ENCODE measurements at places on chromosomes 7 and 10. TPM values are rescaled to one million over a fixed set of nuclear protein-coding genes. Genes with fewer than 3 reads are reported as not detected.

GRCh38 chr10:128390596-128390995 lies 264.4 kb upstream of the MKI67 start:
- DNase-seq: no peak

DNA sequence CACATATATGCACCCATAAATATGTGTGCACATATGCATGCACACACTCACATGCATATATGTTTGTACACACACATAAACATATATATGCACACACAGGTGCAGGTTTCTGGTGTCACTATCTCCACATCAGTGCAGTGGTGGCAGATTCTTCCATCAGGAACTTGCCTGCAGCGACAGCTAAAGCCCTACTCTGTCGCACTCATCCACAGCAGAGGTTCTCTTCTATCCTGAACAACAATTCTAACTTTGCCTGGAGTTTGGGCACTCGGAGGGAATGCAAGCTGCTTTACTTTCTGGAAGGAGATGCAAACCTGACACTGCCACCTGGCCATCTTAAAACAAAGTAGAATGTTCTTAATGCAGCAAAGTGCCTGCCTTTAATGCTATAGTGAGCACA lies 745.8 kb downstream of the GRID1 start:
- no peak for DNase-seq

DNA sequence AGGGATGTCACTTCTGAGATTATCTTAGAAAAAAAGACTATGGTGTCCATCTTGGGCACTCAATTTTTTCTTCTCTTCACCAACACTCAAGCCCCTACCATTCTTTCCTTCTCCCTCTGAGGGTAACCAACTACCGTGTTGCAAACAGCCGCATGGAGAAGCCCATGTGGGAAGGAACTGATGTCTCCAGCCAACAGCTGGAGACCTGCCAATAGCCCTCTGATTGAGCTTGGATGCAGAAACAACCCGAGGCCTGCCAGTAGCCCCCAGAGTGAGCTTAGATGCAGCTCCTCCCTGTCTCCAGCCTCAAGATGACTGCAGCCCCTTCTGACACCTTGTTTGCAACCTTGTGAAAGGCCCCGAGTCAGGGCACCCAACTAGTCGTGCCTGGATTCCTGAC lies 36.4 kb upstream of the CHCHD3 start:
- DNase-seq: no peak

GRCh38 chr10:33201971-33202370 lies 132.5 kb downstream of the NRP1 start:
- no peak for DNase-seq

DNA sequence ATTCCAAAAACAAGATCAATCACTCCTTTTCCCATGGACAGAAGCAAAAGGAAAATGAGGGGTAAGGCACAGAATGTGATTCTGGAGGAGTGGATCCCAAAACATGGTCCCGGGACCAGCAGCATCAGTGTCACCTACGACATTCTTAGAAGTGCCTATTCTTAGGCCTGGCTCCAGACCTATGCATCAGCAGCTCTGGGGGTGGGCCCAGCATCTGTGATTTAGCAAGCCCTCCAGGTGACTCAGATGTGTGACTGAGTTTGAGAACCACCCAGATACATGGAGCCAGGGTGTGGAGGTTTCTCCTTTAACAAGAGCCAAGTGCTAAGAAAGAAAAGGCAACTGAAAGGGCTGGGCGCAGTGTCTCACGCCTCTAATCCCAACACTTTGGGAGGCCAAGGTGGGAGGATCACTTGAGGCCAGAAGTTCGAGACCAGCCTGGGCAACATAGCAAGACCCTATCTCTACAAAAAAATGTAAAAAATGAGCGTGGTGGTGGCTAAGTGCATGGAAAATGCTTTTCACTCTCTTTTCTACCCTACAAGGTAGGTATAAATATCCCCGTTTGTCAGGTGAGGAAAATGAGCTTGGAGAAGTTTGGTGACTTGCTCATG lies 17.1 kb upstream of the ARPC1A start:
- DNase-seq: peak; percentile 90

- peak; percentile 0 for DNase-seq
Measured at GRCh38 chr7:153381275-153382040, 621.9 kb downstream of the ACTR3B start.

GRCh38 chr10:18649364-18649959 lies 1.9 kb downstream of the NSUN6 start:
- no peak for DNase-seq

- peak; percentile 22 for DNase-seq
Measured at GRCh38 chr10:7027913-7028808, 382.7 kb downstream of the SFMBT2 start.

DNA sequence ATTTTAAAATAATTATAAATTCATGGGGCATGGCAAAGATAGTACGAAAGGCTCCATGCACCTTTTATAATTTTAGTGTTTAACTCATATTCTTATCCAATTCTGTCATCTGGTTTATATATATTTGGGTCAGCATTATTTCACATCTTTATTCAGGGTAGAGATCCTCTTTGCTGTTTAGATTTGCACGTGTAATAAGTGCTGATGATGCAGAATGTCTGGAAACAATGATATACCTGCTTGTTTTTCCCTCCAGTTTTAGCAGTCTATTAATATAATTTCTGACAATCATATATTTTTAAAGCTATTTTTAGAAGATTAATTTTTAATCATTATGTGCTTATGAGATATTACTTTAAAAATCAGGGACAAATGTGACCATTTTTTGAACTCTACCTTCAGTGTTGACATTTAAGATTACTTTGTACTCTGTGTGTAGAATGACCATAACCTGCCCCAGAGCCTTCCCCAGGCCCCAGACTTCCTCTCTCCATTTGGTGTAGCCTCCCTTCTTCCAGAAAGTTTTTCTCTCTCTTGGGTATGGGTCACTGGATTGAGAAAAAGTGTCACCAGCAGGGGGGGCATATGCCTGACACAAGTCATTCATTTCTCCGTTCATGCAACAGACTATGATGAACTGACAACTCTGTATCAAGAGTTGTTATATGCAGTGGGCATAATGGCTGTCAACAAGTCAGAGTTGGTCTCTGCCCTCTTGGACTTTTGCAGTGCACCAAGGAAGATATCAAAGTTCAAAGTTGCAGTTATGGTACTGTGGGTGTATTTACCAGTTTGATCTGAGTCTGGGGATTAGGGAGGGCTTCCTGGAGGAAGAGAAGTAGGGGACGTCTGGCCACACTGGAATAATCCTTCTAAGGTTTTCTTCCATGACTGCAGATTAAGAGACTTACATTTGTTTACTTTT lies 192.6 kb upstream of the CCDC6 start:
- DNase-seq: no peak

DNA sequence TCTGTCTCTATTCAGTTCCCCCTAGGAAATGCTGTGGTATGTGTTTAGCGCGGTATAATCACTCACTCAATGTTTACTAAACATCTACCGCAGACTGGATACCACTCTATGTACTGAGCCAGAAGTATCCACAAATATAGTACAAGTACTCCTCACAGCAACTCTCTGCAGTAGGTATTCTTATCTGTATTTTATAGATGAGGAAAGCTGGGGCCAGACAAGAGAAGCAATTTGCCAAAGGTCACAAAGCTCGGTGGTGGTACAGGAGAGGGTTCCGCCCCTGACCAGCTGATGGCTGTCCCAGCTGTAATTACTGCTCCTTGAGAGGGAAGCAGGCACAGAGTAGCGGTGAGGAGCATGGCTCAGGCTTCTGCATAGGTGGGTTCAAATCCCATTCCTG lies 184.1 kb downstream of the DOCK4 start:
- no peak for DNase-seq

DNA sequence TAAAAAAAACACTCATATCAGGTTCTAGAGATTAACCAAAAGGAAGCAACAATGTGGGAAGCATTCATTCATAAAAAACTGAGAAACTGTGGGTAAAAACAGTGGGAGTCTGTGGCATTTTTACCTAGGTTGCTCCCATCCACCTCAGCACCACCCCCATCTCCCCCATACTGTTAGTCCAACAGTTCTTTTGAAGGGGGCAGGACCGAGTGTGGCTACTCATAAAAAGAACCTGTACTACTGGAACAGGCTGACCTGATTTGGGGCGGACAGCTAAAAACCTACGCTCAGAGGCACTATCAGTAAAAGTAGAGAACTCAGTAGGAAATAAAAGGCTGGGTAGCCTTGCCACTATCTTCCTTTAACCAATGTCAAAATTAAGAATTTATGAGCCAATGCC lies 84.5 kb downstream of the DPY19L1 start:
- DNase-seq: no peak

DNA sequence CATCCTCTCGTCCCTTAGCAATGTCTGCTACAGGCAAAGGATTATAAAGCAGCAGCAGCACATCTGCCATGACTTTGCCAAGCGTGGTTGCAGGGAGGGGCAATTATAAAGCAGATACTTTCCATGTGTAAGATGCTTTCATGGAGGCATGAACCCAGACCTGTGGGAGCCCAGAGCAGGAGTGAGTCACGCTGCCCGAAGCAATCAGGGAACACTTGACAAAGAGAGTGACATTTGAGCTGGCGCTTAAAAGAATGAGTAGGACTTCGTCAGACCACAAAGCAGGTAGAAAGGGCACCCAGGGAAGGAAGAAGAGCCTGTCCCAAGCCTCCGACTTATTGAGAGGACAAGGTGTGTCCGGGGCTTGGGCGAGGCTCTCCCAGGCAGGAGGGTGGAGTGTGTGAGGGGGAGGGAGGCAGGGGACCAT lies 147.2 kb downstream of the MYOF start:
- DNase-seq: peak; percentile 94

- no peak for DNase-seq
Measured at GRCh38 chr7:92657391-92657790, 67.2 kb upstream of the FAM133B start.

- DNase-seq: no peak
Measured at GRCh38 chr7:30908681-30909080, 3.0 kb upstream of the AQP1 start.

DNA sequence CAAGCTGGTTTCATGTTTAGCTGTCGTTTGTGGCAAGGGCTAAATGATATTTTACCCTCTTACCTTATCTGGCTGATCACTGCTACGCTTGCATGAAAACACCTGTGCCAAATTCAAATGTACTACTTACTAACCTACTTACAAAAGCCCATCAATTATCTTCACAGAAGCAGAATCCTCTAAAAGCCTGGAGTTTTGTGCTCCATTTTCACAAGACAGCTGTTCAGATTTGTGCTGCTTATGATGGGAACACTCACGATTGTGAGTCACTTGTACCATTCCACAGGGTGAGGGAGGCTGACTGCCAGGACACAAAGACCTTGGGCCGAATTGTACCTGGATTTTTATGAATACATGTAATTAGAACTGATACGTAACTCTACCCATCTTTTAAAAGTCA lies 245.0 kb upstream of the NPY start:
- no peak for DNase-seq

- no peak for DNase-seq
Measured at GRCh38 chr10:114188001-114188400, 8.8 kb downstream of the TDRD1 start.

DNA sequence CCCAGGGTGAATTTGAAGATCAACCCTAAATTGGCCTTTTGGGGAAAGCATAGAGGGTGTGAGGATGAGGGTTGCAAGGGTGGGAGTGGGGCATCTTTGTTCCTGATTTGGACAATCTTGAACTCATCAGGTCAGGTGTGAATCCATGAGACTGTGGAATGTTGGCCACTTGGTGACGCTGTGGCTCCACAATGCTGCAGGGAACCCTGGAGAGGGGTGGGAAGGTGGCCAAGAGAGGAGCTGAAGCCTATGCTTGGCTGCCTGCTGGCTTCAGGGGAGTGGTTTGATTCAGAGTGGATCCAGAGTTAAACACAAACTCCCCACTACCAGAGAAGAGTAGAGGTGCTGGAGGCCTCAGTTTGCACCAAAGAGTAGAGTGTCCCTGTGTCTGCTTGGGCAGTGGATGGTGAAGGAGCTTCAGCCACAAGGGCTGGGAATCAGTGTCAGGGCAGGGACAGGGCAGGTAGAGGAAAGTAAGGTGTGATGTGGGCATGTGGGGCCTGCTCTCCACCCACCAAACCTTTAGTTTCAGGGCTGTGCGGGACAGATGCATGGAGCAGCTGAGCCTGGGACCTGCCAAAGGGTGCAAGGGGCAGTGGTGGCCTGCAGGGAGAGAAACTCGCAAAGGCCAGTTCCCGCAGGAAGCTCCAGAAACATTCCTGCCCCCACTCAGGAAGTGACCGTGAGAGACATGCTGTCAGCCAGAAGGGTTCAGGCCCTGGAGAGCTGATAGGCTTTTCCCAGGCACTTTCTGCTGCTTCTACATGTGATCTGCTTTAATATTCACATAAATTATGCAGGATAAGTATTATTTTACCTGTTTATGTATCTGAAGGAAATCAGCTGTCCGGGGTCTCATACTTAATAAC lies 81.0 kb upstream of the PRSS58 start:
- no peak for DNase-seq

DNA sequence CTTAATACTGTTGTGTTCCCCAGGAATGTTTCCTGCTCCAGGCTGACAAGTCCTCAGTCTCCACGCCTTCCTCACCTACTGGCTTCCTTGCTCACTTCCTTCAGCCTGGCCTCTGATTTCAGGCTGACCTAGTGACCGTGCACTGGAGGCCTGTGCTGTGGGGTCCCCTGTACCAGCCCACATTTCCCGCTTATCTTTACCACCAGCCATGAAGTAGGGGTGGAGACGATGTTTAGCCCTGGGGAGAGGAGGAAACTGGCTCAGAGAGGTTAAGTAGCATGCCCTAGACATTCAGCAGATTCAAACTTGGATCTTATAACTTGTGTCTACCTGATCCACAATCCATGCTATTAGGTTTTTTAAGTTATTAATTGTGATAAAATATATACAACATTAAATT lies 4.8 kb upstream of the ZNF488 start:
- no peak for DNase-seq

DNA sequence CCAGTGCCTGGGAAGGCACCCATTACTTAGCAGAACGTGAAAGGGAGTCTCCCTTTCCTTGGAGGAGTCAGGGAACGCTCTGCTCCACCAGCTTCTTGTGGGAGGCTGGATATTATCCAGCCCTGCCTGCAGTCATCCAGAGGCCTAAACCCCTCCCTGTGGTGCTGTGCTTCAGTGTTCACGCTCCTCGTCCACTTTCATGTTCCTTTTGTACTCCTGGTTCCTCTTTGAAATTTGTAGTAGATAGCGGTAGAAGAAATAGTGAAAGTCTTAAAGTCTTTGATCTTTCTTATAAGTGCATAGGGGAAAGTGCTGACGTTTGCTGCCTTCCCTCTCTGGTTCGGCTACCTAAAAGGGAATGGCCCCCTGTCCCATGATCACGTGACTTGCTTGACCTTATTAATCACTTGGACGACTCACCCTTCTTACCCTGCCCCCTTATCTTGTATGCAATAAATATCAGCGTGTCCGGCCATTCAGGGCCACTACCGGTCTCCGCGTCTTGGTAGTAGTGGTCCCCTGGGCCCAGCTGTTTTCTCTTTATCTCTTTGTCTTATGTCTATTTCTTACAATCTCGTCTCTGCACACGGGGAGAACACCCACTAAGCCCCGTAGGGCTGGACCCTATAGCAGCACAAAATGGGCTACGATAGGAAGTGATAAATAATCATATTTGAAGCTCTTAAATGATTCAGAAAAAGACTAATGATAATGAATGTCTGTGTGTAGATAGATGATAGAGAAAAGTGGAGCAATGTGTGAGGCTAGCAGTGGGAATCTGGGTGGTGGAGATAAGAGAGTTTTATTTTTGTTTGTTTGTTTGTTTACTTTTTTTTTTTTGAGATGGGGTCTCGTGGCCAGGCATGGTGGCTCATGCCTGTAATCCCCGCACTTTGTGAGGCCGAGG lies 5.8 kb upstream of the ESYT2 start:
- no peak for DNase-seq

FGFBP3 gene
- polyA plus RNA-seq: 0.11 TPM

COL28A1 gene
- not detected for polyA plus RNA-seq

CADPS2 gene
- 0.53 TPM for polyA plus RNA-seq

MSANTD7 gene
- polyA plus RNA-seq: 5.7 TPM

C7orf57 gene
- polyA plus RNA-seq: 1.1 TPM

All from mammary epithelial cell (primary cell).